ENCODE measurements at places on chromosomes 11 and 22. TPM values are rescaled to one million over a fixed set of nuclear protein-coding genes. Genes with fewer than 3 reads are reported as not detected.

PTGDR2 gene
- polyA plus RNA-seq = 1.1 TPM

RHOD gene
- polyA plus RNA-seq = 14.2 TPM

SPTY2D1 gene
- polyA plus RNA-seq = 4.8 TPM

C11orf65 gene
- 0.23 TPM for polyA plus RNA-seq

CDK2AP2 gene
- polyA plus RNA-seq = 72.3 TPM

KCNC1 gene
- polyA plus RNA-seq = 0.13 TPM

H19 gene
- 5,104 TPM for polyA plus RNA-seq

DNA sequence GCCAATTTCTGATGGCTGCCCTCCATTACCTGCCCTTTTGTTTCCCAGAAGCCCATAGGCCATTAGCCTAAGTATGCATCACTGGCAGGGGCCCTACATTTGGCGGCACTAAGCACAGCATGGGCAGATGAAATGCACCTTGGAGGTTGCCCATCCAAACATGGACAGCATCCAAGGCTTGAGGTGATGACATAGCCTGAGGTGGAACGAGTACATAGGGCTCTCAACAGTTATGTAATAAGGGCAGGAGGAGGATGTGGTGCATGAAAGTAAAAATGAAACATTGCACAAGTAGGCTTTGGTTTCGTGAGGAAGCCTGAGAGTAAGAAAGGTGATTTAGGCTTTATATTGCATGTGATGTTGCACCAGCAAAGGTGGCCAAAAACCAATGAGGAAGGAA lies 148.1 kb downstream of the FAM76B start:
- peak; percentile 14 for DNase-seq

DNA sequence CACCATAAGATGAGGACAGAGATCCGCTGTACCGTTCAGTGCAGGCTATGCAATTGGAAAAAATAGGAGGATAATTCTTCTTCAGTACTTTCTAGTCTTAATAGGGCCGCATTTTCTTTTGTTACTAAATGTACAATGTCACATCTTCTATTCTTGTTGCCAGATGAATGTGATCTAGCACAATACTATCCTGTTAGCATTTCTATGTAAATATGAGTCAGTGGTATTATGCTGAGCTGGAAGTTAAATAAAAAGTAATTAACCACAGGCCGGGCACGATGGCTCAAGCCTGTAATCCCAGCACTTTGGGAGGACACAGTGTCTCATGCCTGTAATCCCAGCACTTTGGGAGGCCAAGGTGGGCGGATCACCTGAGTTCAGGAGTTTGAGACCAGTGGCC lies 24.4 kb upstream of the BIRC3 start:
- no peak for DNase-seq

DNA sequence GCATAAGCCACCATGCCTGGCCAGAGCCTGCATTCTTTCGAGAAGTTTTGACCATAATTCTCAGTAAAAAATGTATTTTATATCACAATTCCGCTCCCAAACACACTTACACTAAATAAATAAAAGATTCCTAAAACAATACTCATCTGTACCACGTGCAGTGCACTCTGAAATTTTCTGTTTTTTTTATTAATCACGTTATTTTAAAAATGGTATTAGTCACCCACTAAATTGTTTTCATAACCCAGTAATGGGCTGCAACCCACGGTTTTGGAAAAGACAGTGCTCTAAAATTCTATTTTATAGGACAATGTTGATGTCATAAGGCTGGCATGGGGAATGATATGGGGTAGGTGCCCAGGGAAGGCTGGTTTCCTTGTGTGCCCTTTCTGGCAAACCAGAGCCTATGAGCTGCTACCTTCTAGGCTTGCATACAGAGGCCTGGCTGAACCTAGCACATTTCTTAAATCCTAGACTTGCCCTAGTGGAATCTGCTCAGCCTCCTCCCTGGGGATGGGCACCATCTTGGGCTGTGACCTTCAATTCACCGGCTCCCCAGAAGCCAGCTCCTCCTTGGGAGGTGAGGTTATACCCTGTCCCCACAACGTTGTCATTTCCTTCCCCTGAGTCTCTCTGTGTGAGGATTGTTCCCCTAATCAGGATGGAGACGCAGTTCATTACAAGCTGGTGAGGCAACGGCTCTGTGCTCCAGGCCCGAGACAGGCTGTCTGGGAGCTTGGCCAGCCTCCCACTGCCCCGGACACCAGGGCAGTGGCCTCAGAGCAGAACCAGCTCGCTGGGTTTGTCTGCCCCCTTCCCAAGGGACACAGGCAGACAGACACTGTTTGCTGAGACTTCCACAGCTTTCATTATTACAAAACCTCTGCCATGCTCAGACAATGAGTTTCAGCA lies 116.5 kb upstream of the NAV2 start:
- DNase-seq = peak; percentile 62

- DNase-seq = no peak
Observed at GRCh38 chr22:35384527-35384926, 3.6 kb downstream of the HMOX1 start.

GRCh38 chr11:125123947-125124617 lies 12.7 kb upstream of the TMEM218 start:
- peak; percentile 77 for DNase-seq

- no peak for DNase-seq
Observed at GRCh38 chr11:79617561-79617960, 176.7 kb upstream of the TENM4 start.

GRCh38 chr11:7488681-7489080 lies 3.4 kb downstream of the OLFML1 start:
- no peak for DNase-seq

GRCh38 chr11:93849751-93850593 lies 446 bp downstream of the VSTM5 start:
- peak; percentile 21 for DNase-seq

DNA sequence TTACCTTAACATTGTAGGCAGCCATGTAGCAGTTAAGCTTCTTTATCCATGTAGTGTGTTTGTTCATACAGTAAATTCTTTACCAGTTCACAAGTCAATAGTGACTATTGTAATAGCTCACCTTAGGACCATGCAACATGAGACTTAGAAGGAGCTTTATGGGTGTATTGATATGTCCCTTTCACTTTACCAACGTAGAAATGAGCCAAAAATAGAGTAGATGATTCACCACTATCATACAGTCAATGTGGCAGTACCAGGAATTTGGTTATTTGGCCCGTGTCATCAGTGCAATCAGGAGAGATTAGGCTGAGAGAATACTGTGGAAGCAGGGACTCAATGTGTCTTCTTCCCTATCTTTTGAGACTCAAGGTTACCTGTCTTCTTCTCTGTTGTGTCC lies 4.7 kb downstream of the ZDHHC13 start:
- no peak for DNase-seq

- no peak for DNase-seq
Observed at GRCh38 chr11:106482917-106483785, 405.7 kb downstream of the AASDHPPT start.

DNA sequence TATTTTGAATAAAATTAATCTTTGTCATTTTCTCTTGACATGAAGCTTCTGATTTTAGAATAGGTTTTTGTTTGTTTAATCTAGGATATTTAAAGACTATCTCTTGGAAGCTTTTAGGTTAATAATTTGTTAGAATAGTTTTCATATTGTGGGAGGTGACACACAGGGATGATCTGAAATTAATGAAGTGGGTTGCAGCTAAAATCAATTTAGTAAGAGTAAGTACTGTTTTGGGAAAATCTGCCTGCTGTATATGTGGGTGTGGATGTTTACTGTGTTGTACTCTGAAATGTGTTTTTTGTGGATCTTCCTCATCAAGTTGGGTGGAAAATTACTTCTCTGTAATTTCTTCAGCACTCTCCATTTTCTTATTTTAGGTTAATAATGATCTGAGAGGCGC lies 67.3 kb downstream of the BID start:
- no peak for DNase-seq

- DNase-seq = no peak
Observed at GRCh38 chr11:117929916-117930570, 841 bp upstream of the TMPRSS13 start.

DNA sequence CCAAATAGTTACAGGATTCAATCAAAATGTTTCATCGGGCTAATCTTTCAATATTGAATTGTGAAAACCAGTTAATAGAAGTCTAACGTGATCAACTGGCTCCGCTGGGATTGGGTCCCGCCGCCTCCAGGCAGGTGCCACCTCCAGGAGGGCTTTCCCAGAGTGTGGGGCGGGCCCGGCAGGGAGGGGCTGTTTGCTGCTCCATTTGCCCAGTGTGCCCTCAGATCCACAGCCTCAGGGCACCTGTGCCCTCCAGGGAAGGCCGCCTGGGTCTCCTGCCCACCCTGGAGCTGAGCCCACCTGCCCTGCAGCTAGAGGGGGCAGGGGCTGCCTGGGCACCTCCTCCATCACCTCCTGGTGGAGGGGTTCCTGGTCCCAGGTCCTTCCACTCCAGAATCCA lies 17.9 kb downstream of the BRSK2 start:
- DNase-seq = no peak

DNA sequence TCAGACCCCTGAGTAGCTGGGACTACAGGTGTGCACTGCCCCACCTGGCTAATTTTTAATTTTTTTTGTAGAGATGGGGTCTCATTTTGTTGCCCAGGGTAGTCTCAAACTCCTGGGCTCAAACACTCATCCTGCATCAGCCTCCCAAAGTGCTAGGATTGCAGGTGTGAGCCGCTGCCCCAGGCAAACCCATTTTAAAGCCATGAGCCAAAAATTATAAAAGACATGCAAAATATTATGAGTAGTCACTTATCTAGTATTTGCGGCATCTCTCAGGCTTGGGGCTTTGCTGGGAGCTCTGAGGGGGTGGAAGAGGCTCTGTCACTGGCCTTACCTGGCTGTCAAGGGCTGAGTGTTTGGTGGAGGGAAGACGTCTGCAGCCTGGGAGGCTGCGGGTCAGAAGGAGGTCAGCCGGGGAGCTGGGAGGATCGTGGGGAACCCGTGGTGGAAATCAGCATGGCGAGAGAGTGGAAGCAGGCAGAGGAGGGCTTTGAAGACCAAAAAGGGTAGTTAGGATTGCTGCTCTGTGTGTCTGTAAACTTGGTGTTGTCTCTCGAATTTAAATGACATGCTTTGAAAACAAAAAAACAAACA lies 69.1 kb upstream of the PARVG start:
- DNase-seq = peak; percentile 23

GRCh38 chr22:46660604-46661201 lies 40.5 kb downstream of the GRAMD4 start:
- DNase-seq = peak; percentile 55

GRCh38 chr11:119709638-119710346 lies 19.2 kb downstream of the NECTIN1 start:
- DNase-seq = no peak

GRCh38 chr22:31618471-31619176 lies 43.4 kb downstream of the PISD start:
- DNase-seq = no peak

DNA sequence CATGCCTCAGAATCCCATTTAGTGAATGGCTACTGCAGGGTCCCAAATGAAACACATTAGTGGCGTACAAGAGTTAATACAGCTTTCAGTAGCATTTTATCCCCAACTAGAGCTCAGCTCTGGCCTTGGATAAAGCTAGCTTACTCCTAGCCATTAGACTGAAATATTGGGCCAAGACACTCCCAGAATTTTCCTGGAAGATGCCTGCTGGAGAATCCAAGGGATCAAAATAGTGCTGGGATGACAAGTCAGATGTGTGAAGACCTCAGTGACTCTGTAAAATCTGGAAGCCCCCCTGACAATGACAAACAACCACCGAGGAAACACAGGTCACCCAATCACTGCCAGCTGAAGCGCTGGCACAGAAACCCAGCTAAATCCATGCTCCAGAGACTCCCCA lies 303.1 kb upstream of the SORL1-AS1 start:
- no peak for DNase-seq

DNA sequence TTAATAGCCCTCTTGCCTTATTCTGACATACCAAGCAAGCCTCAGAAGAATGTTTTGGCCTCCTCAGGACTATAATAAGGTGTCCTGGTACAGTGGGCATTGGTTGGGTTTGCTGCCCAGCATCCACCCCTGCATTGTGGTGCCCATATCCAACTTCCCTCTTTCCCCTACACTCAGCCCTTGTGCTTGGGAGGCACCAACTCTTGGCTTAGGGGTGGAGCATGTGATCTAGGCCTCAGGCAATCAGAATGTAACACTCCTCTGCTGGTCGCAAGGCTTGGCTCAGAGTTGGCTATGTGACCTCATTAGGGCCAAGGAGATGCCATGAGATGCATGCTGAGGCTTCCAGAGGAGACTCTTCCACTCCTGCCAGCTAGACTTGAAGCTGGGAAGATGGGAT lies 123.0 kb downstream of the CSNK2A3 start:
- DNase-seq = no peak

- no peak for DNase-seq
Observed at GRCh38 chr11:58898106-58898505, 41.2 kb upstream of the GLYATL1 start.

DNA sequence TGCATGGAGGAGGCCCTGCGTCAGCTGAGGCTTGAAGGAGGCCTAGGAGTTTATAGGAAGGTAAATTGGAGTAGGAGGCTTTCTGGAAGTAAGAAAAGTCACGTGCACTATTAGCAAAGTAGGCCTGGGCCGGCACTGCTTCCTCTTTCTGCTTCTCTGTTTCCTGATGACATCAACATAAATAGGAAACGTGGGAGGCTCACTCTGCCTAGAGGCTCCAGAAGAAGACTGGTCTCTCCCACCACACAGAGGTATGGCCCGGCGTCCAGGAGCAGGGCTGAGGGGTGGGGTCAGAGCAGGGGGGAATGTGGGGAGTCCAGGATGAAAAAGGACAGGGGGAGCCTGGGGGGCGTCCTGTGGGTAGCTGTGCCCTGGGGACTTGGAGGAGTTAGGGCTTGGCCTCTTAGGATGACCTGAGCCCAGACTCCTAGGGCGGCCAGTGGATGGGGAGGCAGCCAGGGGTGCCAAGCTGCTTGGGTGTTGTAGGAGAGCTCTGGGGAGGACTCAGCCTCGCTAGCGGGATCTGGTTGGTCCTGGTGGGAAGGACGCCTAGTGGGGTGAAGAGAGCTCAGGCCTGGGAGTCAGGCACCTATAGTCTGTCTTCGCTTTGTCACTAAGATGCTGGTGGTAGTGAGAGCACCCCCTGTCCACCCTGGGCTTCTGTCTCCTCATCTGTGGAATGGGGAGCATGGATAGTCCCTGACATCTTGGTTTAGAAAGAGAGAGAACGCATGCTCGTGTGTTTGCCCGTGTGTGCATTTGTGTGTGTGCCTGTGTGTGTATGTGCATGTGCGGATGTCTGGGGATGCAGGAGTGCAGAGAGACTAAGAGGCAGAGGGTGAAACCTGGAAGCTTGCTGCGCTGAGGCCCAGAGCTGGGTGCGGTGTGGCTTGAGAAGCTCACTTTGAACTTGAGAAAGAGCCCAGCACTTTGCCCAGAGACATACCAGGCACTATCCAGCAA lies at the start of gene CSF2RB:
CSF2RB (plus strand) TSS at position 202 of the 963 bp plus-strand sequence. CDS start 8,580 bp downstream, outside the sequence.
- no peak for DNase-seq

DNA sequence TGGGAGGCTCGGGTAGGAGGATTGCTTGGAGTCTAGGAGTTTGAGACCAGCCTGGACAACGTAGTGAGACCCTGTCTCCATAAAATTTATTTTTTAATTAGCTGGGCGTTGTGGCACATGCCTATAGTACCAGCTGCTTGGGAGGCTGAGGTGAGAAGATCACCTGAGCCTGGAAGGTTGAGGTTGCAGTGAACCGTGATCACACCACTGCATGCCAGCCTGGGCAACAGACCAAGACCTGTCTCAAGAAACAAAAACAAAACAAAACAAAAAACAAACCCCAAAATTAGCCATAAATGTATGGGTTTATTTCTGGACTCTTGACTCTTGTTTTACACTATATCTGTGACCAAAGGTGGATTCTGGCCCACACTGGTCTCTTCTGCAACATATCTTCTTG lies 41.6 kb downstream of the EIF3F start:
- no peak for DNase-seq
